NCI-H187 (cell line): ENCODE measurements at places on chromosomes 5 and 9.

- no peak for DNase-seq
These were observed 33.5 kb downstream of the INSYN2B start for GRCh38 chr5:169946743-169947295.

DNA sequence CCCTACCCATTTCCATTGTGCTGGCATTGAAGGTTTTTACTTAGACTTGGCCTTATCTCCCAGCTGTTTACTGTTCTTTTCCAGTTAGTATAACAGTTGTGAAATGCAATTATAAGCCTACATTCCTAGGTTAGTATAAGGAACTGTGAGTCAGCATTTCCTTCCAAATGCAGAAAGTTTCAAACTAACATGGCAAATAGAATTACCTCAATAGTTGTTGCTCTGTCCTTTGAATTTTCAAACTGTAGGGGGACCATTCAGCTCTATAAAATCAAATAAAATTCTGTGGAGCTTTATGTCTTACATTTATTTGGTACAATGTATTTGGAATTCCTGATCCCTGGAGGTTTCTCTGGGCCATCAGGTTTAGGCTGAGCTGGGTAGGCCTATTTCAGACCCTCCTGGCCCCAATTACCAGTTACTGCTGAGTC lies 47.2 kb downstream of the ARHGEF28 start:
- no peak for DNase-seq

GRCh38 chr5:63247651-63248050 lies 669.0 kb downstream of the LRRC70 start:
- no peak for DNase-seq

- no peak for DNase-seq
These were observed 55.6 kb downstream of the FANCC start for GRCh38 chr9:95261890-95262289.

GRCh38 chr9:136665111-136665703 lies 2.5 kb downstream of the EGFL7 start:
- no peak for DNase-seq

GRCh38 chr5:141354900-141355469 lies at the start of gene PCDHGA4:
Gene PCDHGA4, plus strand, starts transcription at chr5:141355021. Its CDS starts 87 bp downstream, at chr5:141355108.
- no peak for DNase-seq
